Hematopoietic multipotent progenitor cell treated with erythropoietin and hydrocortisone succinate and interleukin-3 and kit ligand, for 4 days (in vitro differentiated cells): ENCODE measurements at places on chromosomes 16 and 17.
A peak's percentile ranks its signal among the peaks of the same experiment; 100 is the strongest.

GRCh38 chr16:27226976-27227705 lies 23.8 kb downstream of the KDM8 start:
- DNase-seq: no peak

DNA sequence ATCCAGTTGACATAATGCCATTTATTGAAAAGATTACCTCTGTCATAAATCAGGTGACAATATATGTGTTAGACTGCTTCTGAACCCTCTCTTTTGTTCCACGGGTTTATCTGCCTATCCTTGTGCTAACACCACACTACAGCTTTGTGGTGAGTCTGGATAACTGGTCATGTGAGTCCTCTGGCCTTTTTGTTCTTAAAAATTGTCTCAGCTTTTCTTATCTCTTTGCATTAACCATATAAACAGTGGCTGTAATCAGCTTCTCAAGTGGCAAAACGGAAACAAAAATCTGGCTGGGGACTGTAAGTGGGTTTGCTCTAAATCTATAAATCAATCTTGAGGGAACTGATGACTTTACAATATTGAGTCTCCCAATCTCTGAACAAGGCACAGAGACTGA lies 44.6 kb downstream of the STX8 start:
- DNase-seq: peak; percentile 80

DNA sequence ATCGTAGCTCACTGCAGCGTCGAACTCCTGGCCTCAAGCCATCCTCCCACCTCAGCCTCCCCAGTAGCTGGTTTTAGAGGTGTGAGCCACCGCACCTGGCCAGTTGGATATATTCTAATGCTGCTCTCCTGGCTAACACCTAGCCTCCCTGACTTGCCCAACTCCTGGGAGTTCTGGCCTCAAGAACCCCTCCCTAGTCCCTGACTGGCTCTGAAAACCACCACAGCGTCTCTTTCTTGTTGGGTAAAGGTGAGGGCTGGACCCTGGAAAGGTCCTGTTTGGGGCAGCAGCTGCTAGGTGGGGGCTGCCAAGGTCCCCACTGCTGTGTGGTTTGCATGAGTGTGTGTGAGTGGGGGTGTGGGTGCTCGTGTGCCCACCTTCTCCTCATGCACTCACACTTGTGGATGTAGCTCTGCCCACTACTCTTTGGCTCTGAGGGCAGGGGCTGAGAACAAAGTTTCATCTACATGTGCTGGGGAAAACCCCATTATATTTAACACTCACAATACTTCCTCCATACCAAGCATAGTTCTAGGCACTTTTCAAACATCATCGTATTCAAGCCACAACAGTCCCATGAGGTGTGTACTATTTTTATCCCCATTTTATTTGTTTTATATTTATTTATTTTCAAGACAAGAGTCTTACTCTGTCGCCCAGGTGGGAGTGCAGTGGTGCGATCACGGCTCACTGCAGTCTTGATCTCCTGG lies 7.1 kb upstream of the SPNS3 start:
- DNase-seq: no peak

- DNase-seq: no peak
Observed at GRCh38 chr17:20992416-20992815, 50.4 kb downstream of the USP22 start.

DNA sequence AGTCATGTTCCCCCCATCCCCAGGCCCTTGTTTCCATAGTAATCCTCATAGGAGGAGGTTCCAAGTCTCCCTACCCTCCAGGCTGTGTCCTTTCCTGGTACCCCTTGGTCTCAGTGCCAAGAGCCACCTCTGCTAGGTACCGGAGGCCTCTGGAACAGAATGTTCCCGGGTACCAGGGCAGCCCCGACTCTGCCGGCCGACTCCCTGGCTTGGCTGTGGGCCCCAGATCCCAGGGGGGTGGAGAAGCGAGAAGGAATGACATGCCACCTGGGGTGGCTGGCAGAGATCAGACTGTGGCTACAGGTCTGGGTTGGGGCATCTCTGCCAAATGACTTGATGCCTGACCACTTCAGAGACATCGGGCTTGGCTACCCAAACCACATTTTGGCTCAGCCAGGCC lies 3.6 kb downstream of the STAC2 start:
- no peak for DNase-seq

DNA sequence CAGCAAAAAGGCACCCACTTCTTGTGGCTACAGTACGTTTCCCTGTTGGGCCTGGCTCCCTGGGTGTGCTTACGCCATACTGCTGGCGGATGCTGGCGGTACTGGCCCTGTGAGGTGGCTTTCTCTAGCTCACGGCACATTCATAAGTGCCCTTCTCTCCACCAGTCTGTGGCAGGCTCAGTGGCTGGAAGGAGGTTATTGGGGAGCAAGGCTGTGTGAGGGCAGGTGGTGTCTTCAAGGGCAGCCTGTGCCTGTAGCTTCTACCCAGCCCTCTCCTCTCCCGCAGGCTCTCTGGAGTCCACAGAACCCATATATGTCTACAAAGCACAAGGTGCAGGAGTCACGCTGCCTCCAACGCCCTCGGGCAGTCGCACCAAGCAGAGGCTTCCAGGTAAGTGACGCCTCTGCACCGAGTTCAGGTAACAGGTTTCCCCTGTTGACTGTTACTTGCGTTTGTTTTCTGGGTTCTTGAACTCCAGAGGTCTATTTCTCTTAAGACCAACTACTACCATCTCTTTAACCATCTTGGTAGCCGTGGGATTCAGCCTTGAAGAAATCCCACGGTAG lies 20.6 kb downstream of the NTAN1 start:
- no peak for DNase-seq

GRCh38 chr17:78294776-78295175 lies 63.3 kb downstream of the TMEM235 start:
- DNase-seq: no peak

- peak; percentile 22 for DNase-seq
Observed at GRCh38 chr16:66874079-66874775, 6.1 kb upstream of the PDP2 start.

DNA sequence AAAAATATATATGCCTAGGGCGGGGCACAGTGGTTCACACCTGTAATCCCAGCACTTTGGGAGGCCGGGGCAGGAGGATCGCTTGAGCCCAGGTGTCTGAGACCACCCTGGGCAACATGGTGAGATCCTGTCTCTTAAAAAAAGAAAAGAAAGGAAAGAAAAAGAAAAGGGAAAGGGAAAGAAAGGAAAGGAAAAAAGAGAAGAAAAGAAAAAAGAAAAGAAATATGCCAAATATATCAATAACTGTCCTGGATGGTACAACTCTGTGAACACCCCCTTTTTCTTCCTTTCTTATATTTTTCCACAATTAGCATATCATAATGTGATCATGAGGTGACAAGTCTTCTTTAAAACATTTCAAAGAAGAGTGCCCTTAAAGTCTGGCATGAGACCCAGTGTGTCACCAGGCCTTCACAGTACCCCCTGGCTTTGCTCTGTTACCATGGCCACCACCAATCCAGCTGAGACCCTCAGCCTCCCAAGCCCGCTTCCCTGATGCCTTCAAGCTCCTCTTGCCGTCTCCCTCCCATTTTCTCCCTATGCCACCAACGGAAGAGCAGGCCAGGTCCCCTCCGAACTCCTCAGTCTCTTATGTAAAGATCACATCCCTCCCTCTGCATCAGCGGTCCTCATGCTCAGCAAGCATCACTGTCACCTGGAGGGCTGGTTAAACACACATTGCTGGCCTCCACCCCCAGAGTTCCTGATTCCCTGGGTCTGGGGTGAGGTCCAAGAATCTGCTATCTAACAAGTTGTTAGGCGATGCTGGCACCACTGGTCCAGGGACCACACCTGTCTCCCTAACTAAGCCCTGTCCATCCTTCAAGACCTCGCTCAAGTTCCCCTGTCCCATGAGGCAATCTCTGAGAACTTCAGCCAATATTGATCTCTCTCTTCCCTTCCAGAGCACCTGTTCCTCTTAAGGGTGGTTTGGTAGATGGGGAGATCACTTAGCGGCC lies 44.5 kb downstream of the CUEDC1 start:
- no peak for DNase-seq

DNA sequence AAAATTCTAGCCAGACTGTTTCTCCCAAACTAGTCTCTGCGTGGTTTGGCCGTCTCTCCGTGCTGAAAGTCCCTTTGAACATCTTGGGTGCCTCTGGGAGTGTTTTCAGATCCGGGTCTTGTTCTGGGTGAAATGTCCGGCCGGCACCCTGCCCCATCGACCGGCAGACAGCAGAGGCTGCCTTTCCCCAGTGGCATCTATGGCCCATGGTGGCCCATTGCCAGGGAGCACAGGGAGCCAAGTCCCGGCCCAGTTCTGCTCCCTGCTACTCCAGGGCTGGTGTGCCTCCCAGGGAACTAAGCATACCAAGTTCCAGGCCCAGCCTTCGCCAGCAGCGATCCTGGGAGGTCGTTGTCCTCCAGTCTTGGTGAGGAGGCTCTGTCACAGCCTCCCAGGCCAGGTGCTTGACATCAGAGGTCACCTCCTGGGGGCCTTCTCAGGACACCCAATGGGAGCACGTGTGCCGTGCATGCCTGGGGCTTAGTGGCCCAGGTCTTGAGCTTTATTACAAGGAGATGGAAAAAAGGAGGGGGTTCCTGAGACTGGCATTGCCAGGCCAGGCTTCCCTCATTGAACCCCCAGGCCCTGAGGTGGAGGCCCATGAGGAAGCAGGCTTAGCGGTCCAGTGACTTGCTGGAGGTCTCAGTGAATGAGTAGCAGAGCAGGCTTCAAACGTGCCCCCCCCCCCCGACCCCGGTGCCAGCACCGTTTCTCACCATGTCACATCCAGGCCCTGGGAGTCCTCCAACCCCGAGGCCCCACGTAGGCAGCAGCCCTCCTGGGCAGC lies 54.0 kb downstream of the PGS1 start:
- DNase-seq: no peak

- DNase-seq: no peak
Observed at GRCh38 chr16:87784812-87785211, 19.0 kb upstream of the KLHDC4 start.

DNA sequence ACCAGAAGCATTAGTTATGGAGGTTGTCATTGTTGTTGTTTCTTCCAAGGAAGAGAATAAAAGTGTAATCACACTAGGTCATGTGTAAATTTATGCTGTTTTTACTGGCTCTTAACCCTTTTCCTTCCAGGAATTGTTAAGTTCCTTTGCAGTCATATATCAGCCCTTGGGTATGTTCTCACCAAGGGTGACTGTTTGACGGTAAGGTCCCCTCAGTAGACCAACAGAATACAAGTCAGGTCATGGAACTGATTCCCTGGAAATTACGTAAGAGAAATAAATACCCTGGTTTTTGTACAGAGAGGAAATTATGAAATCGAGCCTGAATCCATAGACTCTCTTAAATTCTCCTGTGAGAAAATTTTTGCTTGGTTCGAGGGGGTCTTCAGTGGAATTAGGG lies 11.2 kb upstream of the KCNJ2 start:
- DNase-seq: no peak

- no peak for DNase-seq
Observed at GRCh38 chr17:47741793-47742145, 8.7 kb downstream of the TBX21 start.

- peak; percentile 50 for DNase-seq
Observed at GRCh38 chr16:21663889-21664647, at the start of gene OTOA. Gene OTOA, plus strand, starts transcription at chr16:21663968. Its CDS starts 14,547 bp downstream, at chr16:21678515.

DNA sequence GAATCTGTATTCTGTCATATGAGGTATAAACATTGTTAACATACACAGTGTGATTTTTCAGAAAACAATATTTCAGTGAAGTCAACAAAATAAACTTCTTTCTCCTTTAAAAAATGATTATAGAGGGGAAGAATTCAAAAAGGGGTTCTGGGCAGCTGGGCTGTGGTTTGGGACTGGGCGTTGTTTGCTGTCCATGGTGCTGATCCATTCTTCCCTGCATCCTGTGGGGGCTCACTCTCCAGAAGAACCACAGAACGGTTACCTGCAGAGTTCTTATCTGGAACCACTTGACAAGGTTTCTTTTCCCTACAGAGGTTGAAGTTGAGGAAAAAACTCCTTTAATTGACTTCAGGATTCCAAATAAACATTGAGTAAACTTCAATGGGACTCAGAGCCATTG lies 1091.0 kb downstream of the CDH8 start:
- DNase-seq: peak; percentile 39

DNA sequence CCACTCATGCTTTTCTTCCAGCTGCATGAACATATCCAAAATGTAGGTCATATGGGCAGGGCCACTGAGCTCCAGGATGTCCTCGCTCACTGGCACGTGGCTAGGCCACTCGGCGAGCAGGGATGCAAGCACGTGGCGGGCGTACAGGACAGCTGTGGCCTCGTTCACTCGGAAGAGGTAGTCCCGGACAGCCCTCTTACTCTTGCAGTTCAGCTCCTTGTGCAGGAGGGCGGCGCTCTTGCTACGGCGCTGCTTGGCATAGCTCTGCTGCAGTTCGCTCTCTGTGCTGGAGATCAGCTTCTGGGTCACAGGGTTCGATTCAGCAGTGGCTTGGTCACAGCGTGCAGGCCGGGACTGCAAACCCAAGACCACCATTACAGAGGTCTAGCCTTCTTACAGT lies 53.1 kb upstream of the ATP2A3 start:
- DNase-seq: peak; percentile 42

DNA sequence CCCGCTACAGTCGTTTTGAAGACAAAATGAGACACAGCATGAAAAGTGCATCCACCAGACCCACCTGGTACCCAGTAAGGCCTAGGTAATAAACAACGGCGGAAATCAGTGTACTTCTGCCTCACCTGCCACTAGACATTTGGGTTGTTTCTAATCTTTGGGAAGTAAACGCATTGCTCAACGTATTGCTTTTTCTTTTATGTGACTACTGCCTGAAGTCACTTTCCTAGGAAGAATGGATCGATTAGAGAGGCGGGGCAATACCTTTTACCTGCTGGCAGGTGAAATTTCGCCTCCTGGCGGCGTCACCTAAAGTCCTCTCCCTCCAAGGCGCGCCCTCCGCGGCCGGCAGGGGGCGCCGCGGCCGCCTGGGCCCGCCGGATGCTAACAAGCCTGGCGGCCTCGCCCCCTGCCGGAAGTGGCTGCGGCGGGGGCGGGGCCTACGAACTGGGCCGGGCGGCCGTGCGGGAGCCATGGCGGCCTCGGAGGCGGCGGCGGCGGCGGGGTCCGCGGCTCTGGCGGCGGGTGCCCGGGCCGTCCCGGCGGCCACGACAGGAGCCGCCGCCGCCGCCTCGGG lies at the start of gene ATMIN:
ATMIN (plus strand) TSS at position 445 of the 577 bp plus-strand sequence; CDS start at position 474, 29 bp downstream.
- DNase-seq: peak; percentile 94

DNA sequence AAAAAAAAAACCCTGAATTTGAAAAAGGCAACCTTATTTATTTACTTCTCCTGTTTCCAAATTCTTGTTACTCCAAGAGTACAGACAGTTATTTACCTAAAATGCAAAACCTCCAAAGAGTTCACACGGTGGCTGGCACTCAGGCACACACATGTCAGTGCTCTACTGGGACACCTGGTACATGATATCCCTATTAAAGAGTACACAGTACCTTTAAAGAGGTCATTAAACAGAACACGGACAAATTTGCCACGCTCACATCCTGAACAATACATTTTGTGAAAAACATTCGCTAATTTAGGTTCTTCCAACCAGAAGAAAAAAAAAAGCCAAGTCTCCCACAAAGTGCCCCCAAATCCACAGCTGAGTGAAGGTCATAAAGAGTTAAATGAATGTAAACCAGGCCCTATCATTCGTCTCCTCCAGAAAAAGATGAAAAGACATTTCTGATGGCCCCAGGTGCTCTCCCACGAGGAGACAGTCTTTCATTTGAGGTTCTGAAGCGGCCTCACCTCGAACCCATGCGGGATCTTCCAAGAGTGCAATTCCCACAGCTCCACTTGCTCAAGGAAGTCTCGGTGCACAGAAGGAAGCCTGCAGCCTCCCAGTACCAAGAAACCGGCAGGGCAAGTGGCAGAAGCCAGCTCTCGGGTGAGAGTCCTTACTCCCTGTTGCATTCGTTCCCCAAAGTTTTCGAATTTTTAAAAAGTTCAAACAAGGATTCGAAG lies 993 bp downstream of the ERN1 start:
- peak; percentile 50 for DNase-seq

- no peak for DNase-seq
Observed at GRCh38 chr17:31413874-31414549, 22.5 kb downstream of the RAB11FIP4 start.
